RCC 7860 (cell line): ENCODE measurements at places on chromosomes 13 and 19.

DNA sequence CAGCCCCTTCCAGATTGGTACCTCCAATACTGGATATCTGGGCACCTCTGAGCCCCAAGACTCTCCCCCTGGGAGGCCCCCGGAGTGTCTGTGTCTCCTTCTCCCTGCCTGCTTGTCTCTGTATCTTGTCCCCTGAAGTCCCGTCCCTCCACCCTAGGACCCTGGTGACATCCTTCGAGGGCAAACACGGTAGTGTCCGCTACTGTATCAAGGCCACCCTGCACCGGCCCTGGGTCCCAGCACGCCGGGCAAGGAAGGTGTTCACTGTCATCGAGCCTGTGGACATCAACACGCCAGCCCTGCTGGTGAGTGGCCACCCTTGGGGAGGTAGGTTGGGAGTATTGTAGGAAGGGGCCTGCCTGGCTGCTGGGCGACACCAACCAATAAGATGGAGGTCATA lies 844 bp downstream of the ARRDC2 start:
- no peak for DNase-seq

GRCh38 chr19:45716359-45717130 lies 14.2 kb downstream of the FBXO46 start:
- no peak for DNase-seq

DNA sequence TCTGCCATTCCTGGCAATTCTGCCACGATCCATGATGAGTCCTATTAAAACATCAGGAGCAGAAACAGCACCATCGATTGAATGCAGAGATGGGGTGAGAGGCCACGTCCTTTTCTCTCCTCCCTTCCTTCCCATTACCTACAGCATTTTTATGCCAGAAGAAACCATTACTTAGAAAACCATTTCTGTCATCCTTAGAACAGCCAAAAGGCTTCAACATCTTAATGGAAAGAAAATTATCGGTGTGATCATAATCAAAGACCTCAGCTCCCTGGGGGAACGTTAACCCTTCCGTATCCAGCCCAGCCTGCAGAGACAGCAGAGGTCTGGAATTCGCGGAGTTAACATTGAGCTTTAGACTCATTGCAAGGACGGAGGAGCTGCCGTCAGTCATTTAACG lies 56.0 kb upstream of the SIAH3 start:
- DNase-seq: no peak

- peak; percentile 20 for DNase-seq
These were observed 18.7 kb downstream of the STK24 start for GRCh38 chr13:98557937-98558792.

DNA sequence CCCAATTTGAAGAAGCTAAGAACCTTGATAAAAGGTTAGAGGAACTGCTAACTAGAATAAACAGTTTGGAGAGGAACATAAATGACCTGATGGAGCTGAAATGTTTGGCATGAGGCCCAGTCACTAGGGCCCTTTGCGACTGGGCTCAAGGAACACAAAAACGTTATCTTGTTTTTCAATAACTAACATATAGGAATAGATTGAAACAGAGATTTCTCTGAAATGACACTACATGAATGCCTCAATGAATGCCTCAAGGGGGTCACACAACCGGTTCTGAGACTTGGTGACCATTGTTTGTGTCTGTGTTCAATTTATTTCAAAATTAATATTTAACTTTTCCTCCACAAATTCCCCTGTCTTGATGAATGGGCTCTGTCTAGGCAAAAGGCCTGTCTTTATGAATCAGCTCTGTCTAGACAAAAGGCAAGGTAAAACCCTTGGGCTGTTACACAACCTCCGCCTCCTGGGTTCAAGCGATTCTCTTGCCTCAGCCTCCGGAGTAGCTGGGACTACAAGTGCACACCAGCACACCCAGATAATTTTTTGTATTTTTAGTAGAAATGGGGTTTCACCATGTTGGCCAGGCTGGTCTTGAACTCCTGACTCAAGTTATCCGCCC lies 932 bp upstream of the ZNF486 start:
- DNase-seq: peak; percentile 29

GRCh38 chr19:14563989-14564651 lies 7.7 kb downstream of the NDUFB7 start:
- DNase-seq: no peak

DNA sequence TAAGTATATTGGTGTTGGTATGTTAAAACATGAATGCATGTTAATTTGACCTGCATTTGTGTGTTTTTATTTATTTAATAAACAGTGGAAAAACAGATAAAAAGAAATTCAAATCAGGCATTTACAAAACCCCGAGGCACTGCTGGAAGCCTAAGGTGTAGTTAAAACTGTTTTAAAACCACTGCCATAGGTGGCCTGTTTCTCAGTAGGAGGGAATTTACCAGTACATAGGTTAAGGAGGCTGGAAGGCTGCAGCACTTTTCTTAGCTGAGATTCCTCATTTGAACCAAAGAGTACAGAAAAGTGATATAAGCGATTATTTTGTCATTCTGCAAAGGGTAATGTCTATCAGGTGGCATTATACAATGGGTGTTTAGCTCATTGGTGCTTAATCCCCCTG lies 99.6 kb downstream of the PAN3 start:
- DNase-seq: no peak

DNA sequence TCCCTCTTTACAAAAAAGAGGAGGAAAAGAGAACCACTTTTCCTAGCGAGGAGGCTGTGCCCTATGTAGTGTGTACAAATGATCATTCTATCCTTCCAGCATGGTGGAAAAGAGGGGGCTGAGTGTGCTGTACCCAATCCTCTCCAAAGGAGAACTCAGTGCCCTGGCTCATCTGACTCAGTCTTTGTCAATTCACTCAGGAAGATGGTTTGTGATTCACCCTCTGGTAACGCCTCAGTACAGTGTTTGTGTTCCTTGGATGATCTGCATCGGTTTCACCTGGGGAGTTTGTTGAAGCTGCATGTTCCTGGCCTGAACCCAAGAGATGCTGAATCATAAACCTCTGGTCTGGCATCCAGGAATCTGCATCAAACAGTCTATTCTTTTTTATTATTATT lies 18.3 kb upstream of the ENOX1 start:
- DNase-seq: peak; percentile 88

DNA sequence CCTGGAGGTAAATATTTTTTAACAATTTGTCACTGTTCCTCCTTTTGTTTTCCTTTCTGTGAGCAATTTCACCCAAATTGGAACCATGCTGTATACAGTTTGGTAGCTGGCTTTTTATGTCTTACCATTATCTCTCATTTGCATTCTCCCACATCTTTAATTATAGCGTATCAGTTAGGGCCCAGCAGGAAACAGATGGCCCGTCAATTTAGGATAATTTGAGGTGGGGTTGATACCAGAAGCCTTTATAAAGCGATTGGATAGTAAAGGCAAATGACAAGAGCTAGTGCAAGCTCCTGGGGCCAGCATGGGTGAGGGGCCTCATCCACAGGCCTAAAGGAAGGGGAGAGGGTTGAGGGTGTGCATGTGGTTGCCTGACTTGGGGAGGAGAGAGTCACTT lies 3.8 kb upstream of the IFNL4 start:
- DNase-seq: no peak

DNA sequence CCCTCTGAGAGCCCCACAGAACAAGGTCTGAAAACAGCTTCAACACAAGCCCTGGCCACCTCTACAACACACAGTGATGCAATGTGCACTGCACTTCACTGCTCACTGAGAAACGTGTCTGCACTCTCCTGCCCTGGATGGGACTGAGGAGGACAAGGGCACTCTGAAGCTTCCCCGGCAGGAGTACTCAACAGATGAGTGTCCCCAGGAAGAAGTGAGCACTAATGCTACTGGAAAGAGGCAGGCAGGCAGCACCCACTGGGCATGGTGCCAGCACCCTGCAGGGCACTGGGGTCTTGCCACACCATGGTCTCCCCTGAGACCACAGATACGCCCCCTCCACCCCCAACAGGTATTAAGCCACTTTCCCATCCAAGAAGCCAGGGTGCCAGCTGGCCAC lies 17.7 kb upstream of the SLC35E1 start:
- DNase-seq: no peak

GRCh38 chr19:43779147-43779819 lies 1.5 kb downstream of the KCNN4 start:
- DNase-seq: no peak

GRCh38 chr19:51822325-51822724 lies 27.4 kb downstream of the FPR3 start:
- DNase-seq: no peak

- no peak for DNase-seq
These were observed 182.0 kb upstream of the SERP2 start for GRCh38 chr13:44191504-44192171.

- DNase-seq: no peak
These were observed 7.1 kb downstream of the SERTM1 start for GRCh38 chr13:36680913-36681312.

- DNase-seq: no peak
These were observed 4.9 kb downstream of the NPAS1 start for GRCh38 chr19:47024502-47024901.

- DNase-seq: no peak
These were observed 86.5 kb downstream of the COL4A1 start for GRCh38 chr13:110220471-110220870.

GRCh38 chr13:108407495-108407894 lies 138.0 kb downstream of the TNFSF13B start:
- DNase-seq: no peak

GRCh38 chr13:44283600-44283999 lies 90.0 kb upstream of the SERP2 start:
- no peak for DNase-seq

- peak; percentile 44 for DNase-seq
These were observed at the start of gene AXL for GRCh38 chr19:41218615-41219507. Gene AXL (plus strand): TSS chr19:41219223. CDS start chr19:41219393, 170 bp downstream.

- DNase-seq: no peak
These were observed 194.1 kb downstream of the TDRD3 start for GRCh38 chr13:60590800-60591747.

DNA sequence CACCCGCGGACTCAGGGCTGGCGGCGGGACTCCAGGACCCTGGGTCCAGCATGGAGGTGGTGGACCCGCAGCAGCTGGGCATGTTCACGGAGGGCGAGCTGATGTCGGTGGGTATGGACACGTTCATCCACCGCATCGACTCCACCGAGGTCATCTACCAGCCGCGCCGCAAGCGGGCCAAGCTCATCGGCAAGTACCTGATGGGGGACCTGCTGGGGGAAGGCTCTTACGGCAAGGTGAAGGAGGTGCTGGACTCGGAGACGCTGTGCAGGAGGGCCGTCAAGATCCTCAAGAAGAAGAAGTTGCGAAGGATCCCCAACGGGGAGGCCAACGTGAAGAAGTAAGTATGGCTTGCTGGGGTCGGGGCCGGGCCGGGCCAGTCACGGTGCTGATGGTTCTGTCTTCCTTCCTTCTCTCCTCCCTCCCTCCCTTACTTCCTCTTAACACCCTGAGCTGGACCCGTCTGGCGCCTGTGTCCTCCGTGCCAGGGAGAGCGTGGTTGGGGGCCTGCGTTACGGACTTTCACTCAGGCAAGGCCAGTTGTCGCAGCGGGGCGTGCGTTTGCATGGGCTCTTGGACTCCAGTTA lies 1.4 kb downstream of the STK11 start:
- no peak for DNase-seq

DNA sequence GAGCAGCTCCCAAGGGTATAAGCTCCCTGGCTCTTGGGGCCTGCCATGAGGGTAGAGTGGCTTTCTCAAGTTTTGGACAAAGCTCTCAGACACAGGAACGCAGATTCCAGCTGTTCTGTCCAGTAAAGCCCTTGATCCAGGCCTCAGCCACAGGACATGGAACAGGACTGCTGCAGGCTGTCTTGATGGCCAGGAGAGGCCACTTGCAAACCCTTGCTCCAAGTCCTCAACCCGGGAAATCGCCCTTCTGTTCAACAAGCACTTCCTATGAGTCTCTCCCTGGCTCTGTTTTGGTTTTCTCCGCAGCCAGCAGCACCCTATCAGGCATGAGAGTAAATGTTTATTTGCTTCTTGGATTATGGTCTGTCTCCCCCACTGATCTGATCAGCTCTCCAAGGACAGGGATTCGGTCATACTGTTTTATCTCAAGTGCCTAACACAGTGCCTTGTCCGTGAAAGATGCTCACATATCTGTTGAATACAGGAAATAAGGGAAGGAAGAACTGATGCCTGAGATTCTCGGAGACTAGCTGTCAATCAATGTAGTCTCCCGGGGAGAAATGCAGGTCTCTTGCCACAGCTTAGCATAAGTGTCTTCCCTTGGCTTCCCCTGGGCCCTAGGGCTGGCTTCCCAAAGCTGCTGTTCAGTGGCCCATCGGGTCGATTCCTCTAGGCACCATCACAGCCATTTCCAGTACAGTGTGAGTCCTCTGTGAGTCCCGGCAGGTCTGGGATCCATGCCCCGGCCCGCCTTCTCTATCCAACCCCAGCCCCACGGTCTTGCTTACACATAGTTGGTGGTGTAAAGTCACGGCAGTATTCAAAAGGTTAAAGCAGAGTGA lies 90.8 kb downstream of the TSHZ3 start:
- no peak for DNase-seq

- DNase-seq: no peak
These were observed 1514.7 kb upstream of the SLC10A2 start for GRCh38 chr13:104580931-104581330.

- DNase-seq: no peak
These were observed 41.3 kb downstream of the FLT3 start for GRCh38 chr13:28058866-28059613.

GRCh38 chr13:83372786-83373185 lies 509.5 kb downstream of the SLITRK1 start:
- no peak for DNase-seq

DNA sequence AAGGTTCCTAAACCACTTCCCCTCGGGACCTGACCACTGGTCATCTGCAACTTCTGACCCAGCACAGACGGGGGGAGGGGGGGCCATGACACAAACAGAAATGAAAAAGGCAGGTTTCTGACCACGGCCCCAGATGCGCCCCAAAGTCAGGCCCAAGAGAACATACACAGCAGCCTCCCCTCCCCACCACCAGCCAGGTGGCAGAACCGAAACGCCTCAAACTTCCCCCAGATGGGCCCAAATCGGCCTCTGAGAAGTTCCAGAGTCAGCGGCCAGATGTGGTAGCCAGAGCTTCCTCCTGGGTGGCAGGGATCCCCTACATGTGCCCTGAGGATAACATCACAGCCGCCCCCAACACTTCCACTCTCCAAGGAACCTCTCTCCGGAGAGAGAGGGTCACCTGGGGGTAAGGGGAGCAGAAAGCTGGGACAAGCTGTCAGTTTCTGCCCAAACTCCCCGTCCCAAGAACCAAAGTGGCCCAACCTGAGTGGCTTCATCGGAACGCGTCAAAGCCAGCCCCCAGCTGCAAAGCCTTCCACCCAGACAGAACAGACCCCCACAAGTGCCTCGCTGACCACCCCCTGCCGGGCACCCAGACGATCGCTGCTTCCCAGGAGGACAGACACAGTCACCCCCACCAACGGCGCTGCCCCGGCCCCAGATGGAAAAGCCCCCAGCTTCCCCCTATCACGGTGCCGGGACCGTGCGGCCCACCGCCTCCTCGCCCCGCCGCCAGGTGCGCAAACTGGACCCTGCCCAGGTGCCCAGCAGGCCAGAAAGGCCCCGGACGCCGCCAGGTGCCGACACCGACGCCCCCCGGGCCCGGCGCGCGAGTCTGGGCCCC lies 800 bp downstream of the ELL start:
- no peak for DNase-seq

GRCh38 chr13:74026753-74027152 lies 107.5 kb downstream of the KLF12 start:
- peak; percentile 5 for DNase-seq

- no peak for DNase-seq
These were observed 336.0 kb downstream of the ATP8A2 start for GRCh38 chr13:25707726-25708125.
